GM12864 (cell line): ENCODE measurements at places on chromosomes 4 and X.

GRCh38 chrX:1041091-1041490 is 171.4 kb downstream of the CRLF2 start:
- DNase-seq = no peak

DNA sequence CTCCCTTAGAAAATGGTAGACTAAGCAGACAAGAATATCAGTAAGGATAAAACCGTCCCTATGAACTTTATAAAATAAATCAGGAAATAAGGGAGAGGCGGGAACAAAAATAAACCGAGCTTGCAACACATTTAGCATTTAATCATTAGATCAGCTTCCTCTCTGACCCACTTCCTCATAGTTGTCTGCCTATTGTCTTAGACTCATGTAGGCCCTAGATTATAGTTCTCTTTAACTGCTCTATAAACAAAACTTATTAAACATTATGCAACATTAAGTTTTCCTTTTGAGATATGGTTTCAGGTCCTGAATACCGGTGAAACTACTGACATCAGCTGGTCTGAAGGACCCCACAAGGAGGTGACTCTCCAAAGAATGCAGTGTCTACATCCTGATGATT is 15.8 kb upstream of the SRD5A3 start:
- DNase-seq = no peak

GRCh38 chr4:77805840-77806239 is 13.3 kb downstream of the CNOT6L start:
- no peak for DNase-seq

DNA sequence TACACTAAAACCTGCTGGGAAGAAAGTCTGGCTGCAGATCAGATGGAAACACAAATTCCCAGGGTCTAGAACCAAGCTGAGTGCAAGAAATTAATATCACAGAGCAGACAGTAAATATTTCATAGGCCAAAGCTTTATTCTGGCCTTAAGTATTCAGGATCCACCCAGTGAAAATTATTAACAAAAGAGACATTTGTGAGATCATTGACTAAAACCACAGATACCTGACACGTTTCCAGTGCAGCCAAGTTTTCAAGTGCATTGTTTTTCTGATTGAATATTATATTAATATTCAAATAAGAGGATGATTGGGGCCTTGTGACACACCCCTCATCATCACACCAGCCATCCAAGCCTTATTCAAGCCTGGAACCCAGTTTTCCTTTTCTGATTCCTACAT is 10.3 kb downstream of the ELOVL6 start:
- DNase-seq = no peak

DNA sequence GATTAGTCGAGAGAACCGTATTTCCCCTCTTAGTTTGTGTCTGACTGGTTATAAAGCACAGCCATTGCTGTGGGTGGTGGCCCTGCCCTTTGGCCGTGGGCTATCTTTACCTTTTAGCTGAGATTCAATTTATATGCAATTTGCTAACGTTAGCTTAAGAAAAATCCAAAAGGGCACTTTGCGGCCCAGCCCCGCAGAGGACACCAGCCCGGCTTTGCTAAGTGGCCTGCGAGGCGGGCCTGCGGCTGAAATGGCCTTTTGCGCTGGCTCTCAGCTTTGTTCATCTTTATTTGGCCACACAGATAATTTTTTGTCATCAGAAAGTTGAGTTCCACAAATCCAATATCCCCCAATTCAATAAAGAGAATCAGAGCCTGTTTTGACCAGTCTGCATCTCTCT is 48.3 kb downstream of the CPZ start:
- DNase-seq = no peak

- no peak for DNase-seq
These were observed 106.6 kb upstream of the NAP1L5 start for GRCh38 chr4:88804234-88804633.

DNA sequence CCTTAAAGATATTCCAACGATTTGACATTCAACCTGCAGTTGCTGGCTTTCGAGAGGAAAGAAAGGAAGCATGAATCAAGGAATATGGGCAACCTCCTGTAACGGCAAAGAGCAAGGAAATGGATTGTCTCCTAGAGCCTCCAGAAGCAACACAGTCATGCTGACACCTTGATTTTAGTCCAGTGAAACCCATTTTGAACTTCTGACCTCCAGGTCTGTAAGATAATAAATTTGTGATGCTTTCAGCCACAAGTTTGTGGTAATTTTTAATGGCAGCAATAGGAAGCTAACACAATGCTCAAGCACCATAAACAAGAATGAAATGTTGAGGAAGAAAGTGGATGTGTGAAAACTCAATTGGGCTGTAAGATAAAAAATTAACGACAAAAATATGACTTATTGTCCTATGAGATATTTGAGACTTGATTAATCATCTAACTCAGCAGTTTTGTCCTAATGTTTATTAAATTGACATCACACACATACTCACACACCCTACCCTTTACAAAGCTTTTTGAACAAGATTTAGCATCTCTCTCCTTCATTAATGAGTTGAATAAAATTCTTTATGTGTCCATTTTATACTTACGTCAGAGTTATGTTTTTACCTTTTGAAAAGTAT is 857.2 kb upstream of the INTU start:
- DNase-seq = no peak
